GM13976 (cell line): ENCODE measurements at places on chromosomes 6 and 20.

DNA sequence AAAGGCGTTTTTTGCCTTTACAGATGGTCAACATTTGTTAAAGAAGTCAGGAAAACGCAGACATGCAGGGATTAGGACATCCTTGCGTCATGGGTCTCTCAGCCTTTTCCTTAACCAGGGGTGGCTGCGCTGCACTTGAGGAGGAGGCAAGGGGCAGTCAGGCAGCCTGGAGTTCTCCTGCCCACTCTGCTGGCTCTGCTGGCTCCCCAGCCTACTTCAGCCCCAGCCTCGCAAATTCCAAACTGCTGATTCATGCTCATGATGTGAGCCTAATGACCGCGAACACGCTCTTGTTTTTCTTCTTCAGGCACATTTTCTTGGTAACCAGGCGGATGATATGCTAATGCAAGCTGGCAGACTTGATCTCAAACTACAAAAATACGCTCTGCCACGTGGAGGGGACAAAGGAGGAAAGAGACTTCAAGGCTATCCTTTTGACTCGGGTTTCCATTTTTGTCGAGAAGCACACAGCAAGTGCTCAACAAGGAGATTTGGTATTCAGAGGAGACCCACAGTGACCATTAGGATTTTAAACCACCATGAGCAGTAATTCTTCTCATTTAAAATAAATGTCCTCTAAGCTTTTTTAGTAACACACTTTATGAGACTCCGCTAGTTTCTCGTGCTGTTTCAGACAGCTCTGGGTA is 290.3 kb upstream of the STXBP5 start:
- no peak for DNase-seq

DNA sequence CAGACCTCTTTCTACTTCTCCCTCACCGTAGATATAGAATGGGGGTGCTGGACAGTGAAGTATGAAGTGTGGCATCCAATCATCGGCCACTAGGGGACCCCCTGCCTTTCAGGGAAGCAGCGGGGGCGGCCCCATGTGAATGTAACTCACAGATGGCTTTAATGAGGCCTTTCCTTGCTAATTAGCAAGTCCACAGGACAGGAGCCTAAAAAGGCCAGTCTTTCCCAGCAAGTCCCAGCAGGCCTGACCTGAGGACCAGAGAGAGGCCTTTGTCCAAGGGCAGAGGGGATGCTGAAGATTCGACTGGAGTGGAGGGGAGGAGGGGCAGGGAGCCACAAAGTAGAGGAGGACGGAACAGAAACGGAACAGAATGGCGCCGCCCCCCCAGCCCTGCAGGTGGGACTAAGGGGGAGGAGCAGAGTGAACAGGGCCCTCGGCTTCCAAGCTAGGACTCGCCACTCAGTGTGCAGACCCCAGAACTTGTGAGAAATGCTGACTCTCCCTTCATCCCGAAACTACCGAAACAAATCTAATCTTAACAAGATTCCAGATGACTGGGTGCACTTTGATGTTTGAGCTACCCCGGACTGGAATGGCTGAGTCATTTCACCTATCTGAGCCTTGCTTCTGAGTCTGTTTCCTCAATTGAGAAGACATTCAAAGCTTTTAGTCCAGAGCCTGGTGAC is 5.8 kb downstream of the C6orf132 start:
- peak; percentile 85 for DNase-seq

- peak; percentile 44 for DNase-seq
Measured at GRCh38 chr6:28943557-28944411, 20.0 kb upstream of the TRIM27 start.

DNA sequence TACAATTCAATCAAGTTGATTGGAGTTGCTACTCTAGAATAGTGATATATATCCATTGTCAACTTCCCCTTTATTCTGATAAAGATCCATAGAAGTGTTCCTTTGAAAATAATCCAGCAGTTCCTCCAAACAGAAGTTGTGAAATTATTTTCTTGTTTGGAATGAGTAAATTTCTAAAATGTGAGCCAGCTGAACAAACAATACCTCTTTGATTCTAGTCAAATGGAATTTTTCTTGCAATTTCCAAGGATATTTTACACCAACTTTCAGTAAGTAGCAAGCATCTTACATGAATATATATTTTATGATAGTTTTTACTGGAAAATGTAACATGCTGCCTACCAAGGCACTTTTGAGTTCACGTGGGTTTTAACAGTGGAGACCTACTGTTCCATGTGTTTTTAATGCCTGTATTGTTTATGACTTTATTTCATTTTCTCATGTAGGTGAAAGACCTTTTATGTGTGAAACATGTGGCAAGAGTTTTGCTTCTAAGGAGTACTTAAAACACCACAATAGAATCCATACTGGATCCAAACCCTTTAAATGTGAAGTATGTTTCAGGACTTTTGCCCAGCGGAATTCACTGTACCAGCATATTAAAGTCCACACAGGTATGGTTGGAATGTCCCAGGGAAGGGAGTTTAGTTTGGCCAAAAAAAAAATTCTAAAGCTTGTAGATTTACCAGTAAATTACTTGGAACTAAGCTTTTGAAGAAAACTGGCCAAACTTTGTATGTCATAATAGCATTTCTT is 6.5 kb downstream of the GZF1 start:
- no peak for DNase-seq
